ENCODE measurements at places on chromosomes 16 and 17. TPM values are rescaled to one million over a fixed set of nuclear protein-coding genes. Genes with fewer than 3 reads are reported as not detected.

DNA sequence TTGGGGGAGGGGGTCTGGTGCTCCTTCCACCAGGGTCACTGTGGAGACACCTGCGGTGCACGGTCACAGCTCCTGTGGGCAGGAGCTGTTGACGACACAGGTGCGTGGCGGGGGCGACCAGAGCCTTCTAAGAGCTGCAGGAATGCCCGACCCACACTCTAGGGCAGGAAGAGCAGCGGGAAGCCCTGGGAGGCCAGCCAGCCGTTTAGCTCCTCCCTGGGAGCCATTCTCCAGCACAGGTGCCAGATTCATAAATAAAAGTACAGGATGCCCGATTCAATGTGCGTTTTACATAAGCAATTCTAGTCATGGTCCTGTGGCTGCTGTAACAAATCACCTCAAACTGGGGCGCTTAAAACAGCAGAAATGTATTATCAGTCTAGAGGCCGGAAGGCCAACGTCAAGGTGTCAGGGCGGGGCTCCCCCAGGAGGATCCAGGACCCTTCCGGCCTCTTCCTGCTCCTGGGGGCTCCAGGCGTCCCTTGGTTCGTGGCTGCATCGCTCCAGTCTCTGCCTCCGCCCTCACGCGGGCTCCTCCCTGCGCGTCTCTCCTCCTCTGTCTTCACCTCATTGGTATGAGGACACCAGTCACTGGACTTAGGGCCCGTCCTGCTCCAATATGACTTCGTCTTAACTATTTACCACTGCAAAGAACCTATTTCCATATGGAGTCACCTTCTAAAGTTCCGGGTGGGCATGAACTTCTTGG, 155.4 kb downstream of the FOXL1 start:
- H3K4me1 ChIP-seq: peaks cover 10% of the 10 kb centered on the region
- no peak overlapping the region for H3K27ac ChIP-seq
- DNase-seq: peak; percentile 40

DNA sequence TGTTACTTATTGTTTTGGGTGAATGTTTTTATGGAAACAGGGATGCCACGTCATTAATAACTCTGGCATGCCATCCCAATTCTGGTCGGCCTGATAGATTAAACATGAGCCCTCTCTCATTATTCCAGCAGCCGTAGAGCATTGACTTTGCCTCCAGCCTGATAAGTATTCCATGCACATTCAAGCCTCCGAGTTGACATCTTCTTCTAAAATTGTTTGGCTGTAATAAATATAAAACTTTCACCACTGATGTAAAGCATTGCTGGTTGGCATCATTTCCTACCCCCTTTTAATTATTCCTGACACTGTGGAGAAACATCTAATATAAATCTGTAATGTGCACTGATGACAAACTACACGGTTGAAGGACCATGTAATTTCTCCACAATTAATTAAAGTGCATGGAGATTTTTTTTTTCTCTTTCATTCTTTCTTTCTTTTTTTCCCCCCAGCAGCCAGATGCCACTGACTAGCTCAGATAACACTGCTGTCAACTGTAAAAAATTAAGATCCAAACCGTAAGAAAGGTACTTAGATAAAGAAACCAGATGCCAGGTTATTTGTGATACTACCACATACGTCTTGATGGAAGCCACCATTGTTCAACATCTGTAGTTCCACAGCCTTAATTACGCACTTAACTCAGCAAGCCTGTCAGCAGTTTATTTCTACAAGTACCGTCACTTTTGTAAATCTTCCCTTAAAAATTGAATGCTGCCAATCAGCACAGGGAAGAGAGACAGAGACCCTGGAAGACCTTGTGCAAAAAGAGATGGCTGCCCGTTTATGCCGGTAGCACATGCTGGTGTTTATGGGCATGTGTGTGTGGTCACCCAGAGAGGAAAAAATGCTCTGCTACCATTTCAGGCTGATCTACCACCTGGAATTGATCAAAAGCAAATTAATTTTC, 237.7 kb downstream of the IRX3 start:
- no peaks in the 10 kb centered on the region for H3K36me3 ChIP-seq
- H3K27me3 ChIP-seq: no peaks in the 10 kb centered on the region
- no peak for DNase-seq
- H3K27ac ChIP-seq: no peak overlapping the region
- H3K4me3 ChIP-seq: no peak overlapping the region

DNA sequence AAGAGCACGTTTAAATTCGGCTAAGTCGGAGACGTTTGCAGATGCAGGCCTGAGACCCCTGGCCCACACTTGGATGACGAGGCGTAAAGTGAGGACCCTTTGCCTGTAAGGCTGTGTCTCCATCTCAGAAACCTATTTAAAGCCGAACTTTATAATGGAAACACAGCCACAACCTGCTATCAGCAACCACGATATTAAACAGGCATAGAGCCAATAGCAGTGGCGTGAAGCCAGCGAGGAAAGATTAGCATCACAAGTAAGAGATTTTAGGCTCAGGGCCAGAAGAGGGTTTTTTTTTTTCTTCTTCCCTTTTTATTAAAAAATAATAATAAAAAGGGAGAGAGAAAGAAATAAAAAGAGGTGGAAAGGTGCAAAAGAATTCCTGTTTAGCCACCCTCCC, 111.3 kb upstream of the NOL11 start:
- H3K4me3 ChIP-seq: no peak overlapping the region
- DNase-seq: peak; percentile 84
- H3K4me1 ChIP-seq: peaks cover 3% of the 10 kb centered on the region
- H3K27ac ChIP-seq: no peak overlapping the region
- no peaks in the 10 kb centered on the region for H3K36me3 ChIP-seq

DNA sequence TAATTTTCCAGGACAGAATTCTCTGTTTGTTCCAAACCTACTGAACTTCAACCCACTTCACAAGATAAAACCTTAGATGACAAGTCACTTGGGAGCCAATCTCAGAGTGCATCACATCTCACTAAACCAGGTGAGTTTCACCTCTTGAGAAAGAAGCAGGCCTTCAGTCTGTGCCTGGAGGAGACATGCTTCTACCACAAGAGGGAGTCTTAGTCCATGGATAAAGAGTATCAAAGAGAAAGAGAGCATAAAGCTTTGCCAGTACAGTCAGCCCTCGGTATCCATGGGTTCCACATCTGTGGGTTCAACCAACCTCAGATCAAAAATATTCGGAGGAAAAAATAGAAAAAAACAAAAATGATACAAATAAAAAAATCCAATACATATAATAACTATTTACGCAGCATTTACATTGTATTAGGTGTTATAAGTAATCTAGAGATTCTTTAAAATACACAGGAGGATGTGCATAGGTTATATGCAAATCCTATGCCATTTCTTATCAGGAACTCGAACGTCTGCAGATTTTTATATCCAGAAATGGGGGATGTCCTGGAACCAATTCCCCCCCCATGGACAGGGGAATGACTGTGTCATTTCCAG, 37.7 kb downstream of the DUSP14 start:
- H3K27me3 ChIP-seq: no peaks in the 10 kb centered on the region
- H3K4me3 ChIP-seq: no peak overlapping the region
- no peak overlapping the region for H3K27ac ChIP-seq
- DNase-seq: peak; percentile 56
- H3K36me3 ChIP-seq: peaks cover 14% of the 10 kb centered on the region

- H3K27ac ChIP-seq: no peak overlapping the region
- H3K4me3 ChIP-seq: no peak overlapping the region
- DNase-seq: no peak
- no peaks in the 10 kb centered on the region for H3K27me3 ChIP-seq
- no peaks in the 10 kb centered on the region for H3K36me3 ChIP-seq
Observed at GRCh38 chr17:27526604-27527002, 70.4 kb downstream of the KSR1 start.

- no peaks in the 10 kb centered on the region for H3K27me3 ChIP-seq
- no peaks in the 10 kb centered on the region for H3K36me3 ChIP-seq
- no peak overlapping the region for H3K4me3 ChIP-seq
- no peak overlapping the region for H3K27ac ChIP-seq
- H3K4me1 ChIP-seq: no peaks in the 10 kb centered on the region
- DNase-seq: no peak
Observed at GRCh38 chr17:13513039-13513405, 88.7 kb downstream of the HS3ST3A1 start.

- DNase-seq: no peak
- H3K4me1 ChIP-seq: no peaks in the 10 kb centered on the region
- no peak overlapping the region for H3K27ac ChIP-seq
- H3K36me3 ChIP-seq: no peaks in the 10 kb centered on the region
- no peaks in the 10 kb centered on the region for H3K27me3 ChIP-seq
Observed at GRCh38 chr16:19366391-19366790, 51.3 kb upstream of the TMC5 start.

DNA sequence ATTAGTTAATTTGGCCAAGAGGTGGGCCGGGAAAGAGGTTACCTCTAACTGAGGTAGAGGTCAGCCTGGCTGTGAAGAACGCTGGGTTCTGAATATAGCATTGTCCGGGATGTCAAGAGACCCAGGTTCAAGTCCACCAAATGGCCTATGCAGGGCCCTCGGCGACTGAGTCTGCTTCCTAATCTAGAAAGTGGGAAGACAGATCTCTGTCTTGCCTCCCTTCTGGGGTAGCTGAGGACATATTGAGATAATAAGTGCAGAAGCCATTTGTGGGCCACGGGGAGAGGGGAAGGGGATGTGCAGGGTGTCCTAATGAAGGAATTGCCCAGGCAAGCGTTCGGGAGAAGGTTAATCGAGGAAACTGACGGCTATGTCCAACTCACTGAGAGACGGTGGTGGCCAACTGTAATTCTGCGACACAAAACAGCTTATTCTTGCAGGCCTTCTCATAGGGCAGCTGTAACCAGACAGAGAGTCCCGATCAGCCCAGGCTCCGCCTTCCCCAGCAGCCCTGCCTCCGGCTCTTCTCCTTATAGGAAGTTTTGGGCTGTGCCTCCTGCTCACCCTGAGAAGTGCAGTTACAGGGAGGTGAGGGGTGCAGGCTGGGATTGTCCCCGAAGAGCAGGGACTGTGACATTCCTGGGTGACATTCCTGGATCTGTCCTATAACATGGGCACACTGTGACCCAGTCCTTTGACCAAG, 15.9 kb downstream of the HASPIN start:
- H3K36me3 ChIP-seq: no peaks in the 10 kb centered on the region
- no peak overlapping the region for H3K27ac ChIP-seq
- no peak for DNase-seq
- no peak overlapping the region for H3K4me3 ChIP-seq

- H3K4me1 ChIP-seq: peaks cover 4% of the 10 kb centered on the region
- H3K36me3 ChIP-seq: peaks cover 2% of the 10 kb centered on the region
- peak overlapping the region; percentile 52 for H3K27ac ChIP-seq
- peak; percentile 88 for DNase-seq
- H3K27me3 ChIP-seq: peaks cover under 1% of the 10 kb centered on the region
- H3K4me3 ChIP-seq: peak overlapping the region; percentile 50
Observed at GRCh38 chr17:68205251-68205807, 42.5 kb upstream of the AMZ2 start.

NDRG4 gene
- 31.0 TPM for total RNA-seq

SBK1 gene
- 0.51 TPM for total RNA-seq

ERN1 gene
- total RNA-seq: 14.7 TPM

ZNRF1 gene
- total RNA-seq: 34.9 TPM

MYO15A gene
- 0.46 TPM for total RNA-seq
